Activated naive CD4-positive, alpha-beta T cell treated with anti-CD3 and anti-CD28 coated beads, Interleukin-2, amount 10 ng/mL, durations not matched to agents 7 days and 5 days (primary cell): ENCODE measurements at places on chromosomes 7 and 10.

DNA sequence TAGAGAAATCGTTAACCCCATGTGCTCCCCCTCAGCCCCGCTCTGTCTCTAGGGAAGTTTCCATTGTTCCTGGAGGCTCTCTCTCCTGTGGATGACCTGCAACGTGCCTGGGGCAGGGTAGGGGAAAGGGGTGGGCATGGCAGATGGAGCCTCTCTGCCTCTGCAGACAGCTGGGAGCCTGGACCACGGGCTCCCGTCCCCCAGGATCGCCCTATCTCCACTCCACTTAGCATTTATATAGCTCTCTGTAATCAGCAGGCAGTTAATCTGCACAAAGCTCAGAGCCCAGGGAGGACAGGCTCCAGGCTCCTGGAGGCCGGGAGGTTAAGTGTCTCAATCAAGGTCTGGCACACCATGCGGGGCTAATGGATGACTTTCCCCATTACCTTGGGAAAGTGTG is 369.7 kb downstream of the PLXNA4 start:
- DNase-seq = no peak

DNA sequence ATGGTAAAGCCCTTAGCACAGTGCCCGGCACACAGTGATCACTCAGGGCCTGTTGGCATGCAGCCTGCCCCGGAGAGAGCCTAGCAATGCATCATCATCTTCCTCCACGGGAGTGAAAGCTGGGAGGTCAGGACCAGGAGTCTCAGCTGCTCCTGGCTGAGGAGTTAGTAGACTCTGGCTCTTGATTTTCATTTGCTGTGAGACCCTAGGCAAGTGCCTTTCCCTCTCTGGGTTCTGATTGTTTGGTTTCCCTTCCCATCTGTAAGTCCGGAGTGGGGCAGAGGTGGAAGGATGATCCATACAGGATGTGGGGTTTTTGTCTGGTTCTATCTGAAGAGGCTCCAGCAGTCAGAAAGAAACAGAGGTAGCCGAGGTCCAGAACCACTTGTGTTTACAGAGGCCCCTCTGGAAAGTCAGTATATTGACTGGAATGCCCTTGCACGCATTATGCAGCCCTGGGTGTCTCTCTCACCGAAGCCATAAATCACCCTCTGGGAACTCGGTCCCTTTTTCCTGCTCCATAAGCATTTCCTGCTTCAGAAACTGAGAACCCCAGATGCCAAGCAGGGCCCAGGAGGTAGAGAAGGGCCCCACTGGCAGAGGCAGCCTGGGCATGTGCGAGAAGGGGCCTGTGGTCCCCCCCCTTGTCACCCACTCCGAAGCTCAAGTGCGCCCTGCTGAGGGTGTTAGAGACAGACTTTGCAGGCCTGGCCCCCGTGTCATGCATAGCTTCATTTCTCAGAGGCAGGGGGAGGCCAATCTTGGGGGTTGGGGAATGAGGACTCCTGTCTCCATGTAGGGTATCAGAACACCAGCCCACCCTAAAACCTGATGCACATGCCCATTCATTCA is 8.5 kb downstream of the UNC5B start:
- no peak for DNase-seq

- DNase-seq = peak; percentile 19
These were observed 9.6 kb downstream of the GPRIN2 start for GRCh38 chr10:46546591-46547540.

DNA sequence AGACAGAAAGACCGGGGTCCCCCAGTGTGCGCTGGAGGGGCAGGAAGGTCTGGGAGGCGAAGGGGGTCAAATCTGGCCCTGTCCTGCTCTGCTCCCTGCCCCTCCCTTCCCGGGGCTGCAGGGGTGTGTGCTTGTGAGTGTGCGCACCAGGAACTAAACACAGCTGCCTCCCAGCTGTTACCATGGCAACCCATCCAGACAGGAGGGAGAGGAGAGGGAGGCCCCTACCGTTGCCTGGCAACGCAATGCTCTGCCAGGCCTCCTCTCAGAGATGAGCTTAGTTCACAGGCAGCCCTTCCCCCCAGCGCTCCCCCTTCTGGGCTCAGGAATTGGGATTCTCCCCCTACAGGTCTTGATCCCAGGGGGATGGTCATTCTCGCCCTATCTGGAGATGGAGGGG is 6.1 kb downstream of the NYAP1 start:
- DNase-seq = peak; percentile 66

DNA sequence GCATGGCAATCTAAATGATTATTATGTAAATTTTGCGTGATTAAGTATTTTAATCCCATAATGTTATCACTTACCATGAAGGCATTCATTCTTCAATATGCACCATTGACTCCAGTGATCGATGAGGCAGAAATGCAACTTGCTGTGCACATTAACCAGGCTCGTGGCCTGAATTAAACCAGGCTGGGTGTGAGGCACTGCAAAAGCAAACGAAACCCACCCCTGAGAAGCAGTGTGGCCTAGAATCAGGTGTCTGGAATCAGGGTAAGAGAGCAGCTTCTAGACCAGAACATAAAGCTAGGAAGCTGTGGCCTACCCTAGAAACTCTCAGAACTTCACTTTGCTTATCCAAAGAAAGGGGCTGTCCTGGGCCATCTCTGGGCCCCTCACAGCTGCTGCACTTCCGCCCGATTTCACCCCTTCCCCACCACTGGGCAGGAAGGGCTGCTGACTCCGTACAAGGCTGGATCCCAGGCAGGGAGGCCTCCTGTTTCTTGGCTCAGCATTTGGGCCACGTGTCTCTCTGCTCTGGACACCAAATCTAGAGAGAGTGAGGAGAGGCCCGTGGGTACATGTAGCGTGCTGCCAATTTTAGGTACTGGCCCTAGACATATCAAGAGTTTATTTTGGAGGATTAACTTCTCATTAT is 4.4 kb downstream of the PTPRE start:
- DNase-seq = no peak

GRCh38 chr7:33901199-33901598 is 4.1 kb upstream of the BMPER start:
- DNase-seq = no peak

DNA sequence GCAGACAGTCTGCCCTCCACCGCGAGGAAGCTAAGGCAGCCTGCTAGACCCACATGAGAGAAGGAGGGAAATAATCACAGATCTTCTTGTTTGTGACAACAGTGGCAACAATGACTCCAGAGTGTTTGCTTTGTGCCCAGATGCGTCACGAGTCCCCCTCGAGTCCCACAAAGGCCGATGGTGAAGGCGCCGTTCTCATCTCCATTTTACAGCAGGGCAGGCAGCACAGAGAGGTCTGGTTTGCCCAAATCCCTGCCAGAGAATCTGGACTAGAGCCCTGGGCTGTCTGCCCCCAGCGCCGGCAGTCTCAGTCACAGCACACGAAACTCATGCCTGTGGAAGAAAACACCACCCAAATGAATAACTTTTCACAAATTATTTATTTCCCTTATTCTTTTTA is 38.1 kb downstream of the KIAA1549 start:
- no peak for DNase-seq

- DNase-seq = no peak
These were observed 146.3 kb downstream of the DPP6 start for GRCh38 chr7:154198481-154198880.

GRCh38 chr7:151899513-151900360 is 22.8 kb upstream of the PRKAG2 start:
- DNase-seq = no peak

DNA sequence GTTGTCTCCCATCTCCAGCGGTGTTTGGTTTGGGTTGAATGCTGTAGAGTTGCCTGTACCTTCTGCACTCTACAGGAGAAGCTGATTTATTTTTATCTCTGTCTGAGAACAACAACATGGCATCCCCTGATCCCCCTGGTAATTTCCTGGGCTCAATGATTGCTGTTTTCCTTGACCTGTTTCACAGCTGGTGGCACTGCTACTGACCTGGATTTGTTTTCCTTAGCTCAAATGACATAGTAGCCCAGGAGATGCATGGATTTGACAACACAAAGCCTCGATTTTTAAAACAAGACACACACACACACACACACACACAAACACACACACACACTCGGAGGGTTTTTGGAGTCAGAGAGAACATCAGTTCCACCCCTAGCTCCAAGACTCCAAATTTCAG is 301.6 kb downstream of the NRG3 start:
- DNase-seq = no peak

- no peak for DNase-seq
These were observed 154.7 kb downstream of the PRPF18 start for GRCh38 chr10:13741438-13741837.

DNA sequence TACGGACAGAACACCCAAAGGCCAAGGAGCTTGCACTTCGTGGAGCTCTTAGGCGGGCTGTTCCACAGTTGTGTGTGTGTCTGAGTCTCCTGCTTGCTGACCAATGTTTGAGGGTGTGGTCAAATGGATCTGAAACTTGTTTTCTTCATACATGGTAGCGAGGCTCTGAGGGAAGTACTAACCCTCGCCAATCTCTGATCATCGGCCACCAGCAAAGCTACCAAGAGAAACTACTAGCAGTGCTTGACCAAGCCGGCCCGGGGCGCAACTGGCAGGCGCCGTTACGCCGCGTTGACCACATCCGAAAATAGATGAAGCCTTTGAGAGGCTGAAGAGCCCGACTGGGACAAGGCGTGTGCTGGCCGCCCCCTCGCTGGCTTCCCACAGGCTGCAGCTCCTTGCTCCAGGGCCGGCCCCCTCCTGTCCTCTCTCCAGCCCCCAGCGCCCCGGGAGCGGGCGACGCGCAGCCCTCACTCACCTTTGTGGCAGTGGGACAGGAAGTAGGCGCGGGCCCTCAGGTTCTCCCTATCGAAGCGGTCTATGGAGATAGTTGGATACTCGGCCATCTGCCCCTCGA is 384 bp downstream of the DCLRE1C start:
- no peak for DNase-seq

- no peak for DNase-seq
These were observed 40.5 kb downstream of the NRBF2 start for GRCh38 chr10:63173468-63174232.

- DNase-seq = no peak
These were observed 125.7 kb downstream of the OAT start for GRCh38 chr10:124292911-124293615.

DNA sequence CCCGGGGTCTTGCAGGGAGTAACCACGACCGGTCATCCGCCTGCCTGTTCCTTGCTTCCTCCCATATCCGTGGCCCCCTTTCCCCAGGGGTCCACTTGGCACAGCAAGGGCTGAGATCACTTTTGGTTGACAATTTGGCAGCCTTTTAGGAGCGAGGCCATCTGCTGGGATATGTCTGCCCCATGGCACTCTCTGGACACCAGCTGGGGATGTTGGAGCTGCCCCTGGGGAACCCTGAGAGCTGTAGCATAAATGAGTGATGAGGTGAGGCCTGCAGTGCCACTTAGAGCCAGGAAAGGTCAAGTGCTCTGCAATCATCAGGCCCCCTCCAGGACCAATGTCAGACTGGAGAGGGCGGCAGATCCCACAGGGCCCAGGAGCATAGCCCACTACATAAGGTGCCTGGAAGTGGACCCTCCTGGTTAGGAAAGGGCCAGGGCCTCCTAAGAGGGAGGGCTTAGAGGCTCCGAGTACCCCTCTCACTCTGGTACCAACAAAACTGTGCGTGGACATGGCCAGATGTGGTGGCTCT is 92.1 kb downstream of the HIP1 start:
- no peak for DNase-seq

- DNase-seq = no peak
These were observed 980 bp downstream of the ADAMTS14 start for GRCh38 chr10:70673043-70673928.

GRCh38 chr10:33570495-33570894 is 236.0 kb upstream of the NRP1 start:
- DNase-seq = no peak

DNA sequence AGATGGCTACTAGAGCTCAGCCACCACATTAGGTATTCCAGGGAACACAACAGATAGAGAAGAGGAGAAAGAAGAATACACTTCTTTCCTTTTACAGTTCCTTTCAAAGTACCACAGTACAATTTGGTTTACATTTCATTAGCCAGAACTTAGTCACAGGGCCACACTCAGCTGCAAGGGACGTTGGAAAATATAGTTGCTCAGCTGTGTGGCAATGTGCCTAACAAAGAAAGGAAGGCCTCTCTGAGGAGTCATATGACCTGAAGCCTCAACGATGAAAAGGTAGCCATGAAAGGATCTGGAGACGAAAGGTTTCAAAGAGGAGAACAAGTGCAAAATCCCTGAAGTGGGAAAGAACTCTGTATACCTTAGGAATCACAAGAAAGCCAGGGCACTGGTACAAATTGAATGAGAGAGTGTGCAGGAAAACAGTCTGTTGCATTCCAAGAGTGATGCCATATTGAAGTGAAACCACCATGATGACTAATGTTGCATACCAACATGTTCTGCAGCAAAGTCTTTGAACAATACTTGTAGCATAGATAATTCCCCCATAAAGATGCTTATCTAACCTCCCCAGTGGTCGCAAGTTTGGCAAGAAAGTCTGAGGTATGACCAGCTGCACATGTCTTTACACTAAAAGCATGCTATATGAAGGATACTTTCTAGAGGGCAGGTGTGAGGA is 278.9 kb downstream of the HPSE2 start:
- DNase-seq = no peak

GRCh38 chr7:18771834-18772566 is 276.5 kb downstream of the HDAC9 start:
- DNase-seq = no peak

DNA sequence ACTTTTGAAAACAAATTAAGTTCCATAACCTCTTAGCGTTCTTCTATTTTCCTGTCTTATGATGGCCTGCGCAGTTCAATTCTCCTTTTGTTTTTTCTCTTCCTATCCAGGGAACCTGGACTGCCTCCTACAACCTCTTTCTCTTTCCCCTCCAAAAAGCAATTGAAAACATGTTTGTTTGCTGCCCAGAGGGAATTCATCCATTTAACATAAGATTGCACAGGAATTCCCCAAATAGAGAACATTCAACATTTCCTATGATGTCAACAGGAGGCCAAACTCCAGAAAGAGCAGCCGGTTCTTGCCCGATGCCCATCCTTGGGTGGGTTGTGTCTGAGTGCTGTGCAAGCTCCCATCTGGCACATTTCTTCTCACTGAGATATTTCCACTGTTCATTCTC is 94.2 kb upstream of the NRP1 start:
- DNase-seq = no peak

DNA sequence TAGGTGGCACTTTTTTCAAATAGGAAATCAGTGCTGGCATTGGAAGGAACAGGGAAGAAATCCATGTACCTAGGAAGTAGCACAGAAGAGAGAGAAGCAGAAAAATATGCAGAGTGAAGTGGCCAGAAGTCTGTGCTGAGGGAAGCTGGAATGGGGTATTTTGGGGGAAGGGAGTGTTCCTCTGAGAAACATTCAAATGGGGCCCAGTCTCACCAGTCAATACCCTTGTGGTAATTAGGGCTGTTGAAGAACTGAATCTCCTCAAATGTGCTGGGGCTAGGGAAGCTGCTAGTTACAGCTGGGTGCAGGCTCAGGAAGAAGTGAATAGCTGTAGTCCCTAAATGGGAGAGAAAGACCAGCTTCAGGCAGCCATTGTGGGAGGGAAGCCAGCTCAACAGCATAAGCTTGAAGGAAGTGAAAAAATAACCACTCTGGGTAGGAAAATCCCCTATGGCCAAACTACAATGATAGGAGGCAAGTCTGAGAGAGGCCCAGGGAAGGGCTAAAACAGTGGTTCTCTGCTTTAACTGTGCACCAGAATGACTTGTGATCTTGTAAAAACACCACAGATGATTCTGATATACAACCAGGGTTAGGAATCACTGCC is 7.6 kb downstream of the NDST2 start:
- no peak for DNase-seq

- no peak for DNase-seq
These were observed 70.0 kb downstream of the PRKG1 start for GRCh38 chr10:51144161-51144781.

- no peak for DNase-seq
These were observed 19.5 kb upstream of the GFRA1 start for GRCh38 chr10:116292493-116292892.

GRCh38 chr7:114051871-114052331 is 133.1 kb upstream of the PPP1R3A start:
- DNase-seq = no peak

GRCh38 chr10:69317626-69318105 is 39.4 kb downstream of the HK1 start:
- no peak for DNase-seq
